ENCODE measurements at places on chromosomes 12 and 14. TPM values are rescaled to one million over a fixed set of nuclear protein-coding genes. Genes with fewer than 3 reads are reported as not detected.
A peak's percentile ranks its signal among the peaks of the same experiment; 100 is the strongest.

Gene RNASE1
- total RNA-seq = not detected

Gene GALNT8
- not detected for total RNA-seq

Gene PTPN6
- 0.36 TPM for total RNA-seq

Gene SRRM4
- total RNA-seq = not detected

Gene GPR135
- total RNA-seq = 5.1 TPM

Gene SART3
- 39.8 TPM for total RNA-seq

- no peak for DNase-seq
Measured at GRCh38 chr14:25607192-25607591, 557.2 kb upstream of the STXBP6 start.

GRCh38 chr12:80986224-80986623 lies 48.5 kb upstream of the LIN7A start:
- no peak for DNase-seq

- DNase-seq = no peak
Measured at GRCh38 chr14:65330416-65330815, 82.1 kb upstream of the FUT8 start.

- peak; percentile 31 for DNase-seq
Measured at GRCh38 chr14:75262641-75263040, 16.0 kb upstream of the FOS start.

GRCh38 chr14:23657959-23658470 lies 21.9 kb downstream of the DHRS2 start:
- no peak for DNase-seq

DNA sequence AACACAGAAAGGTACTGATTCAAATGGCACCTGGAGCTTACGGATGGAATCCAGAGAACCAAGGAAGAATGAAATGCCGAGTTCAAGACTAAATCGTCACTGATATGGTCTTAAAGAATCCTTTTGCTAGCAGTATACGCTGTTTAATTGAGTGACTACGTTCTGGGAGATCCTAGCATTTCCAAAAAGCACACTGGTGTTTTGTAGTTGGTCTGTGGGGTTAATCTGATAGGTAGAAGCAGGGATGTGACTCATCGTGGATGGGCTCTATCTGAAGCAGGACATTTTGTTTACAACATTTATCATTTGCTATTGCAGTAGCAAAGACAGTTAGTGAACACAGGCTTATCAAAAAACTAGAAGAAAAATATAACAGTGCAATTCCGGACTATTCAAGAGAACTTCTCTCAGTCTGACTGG lies 169.2 kb upstream of the HMGA2 start:
- no peak for DNase-seq

DNA sequence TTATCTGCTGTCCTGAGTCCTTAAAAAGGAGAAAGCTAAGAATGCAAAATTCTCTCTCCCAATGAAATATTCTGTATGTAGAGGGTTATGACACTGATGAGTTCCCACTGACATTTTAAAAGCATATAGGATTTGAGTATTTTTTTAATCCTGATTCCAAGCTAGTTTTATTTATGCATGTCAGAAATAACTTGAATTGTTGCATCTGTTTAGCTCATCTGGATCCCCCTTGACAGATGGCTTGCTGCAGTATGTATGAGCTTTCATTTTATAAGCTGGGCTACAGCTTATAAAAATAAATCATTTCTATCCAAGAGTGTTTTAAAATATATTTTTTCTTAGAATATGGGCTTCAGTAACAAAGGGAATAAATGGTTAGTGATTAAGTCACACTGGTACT lies 495.3 kb downstream of the NELL2 start:
- no peak for DNase-seq

GRCh38 chr14:73741876-73742519 lies 27.8 kb upstream of the PNMA1 start:
- DNase-seq = peak; percentile 68

GRCh38 chr12:126156806-126157574 lies 1091.8 kb downstream of the AACS start:
- no peak for DNase-seq

DNA sequence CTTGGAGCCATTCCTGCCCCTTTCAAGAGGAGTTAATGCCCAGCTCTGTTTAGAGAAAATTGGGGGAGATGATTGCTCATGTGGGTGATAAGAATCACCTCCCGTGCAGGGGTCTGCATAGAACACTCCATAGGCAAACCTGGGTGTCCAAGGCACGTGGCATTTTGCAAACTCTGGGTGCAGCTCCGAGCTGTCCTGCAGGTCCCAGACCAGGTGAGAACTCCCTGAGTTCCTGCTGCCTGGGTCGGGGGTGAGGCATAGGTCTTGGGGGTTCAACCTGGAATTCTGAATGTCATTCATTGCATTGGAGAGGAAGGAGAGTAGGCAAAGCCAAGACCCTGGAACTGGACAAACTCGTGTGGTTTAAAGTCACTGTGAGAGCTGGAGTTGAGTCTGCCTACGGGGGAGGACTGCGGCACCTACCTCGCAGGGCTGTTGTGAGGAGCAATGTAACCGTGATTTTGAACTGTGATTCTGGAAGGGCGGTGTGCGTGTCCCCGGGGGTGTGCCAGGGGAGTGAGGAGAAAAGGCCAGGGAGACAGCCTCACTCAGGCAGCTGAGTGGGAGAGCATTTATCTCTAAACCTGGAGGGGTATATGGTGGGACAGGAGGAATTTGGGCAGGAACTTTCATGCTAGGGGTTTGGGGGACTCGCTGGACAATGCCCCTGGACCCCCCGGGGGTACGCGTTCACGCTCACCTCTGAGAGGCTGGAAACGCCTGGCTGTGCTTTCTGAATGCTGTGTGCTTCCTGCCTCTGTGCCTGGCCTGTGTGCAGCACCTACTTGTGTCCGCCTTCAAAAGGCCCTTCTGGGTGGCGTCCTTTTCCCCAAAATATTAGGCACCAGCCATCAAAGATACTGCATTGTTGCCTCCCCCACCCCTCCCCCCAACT lies 30.4 kb downstream of the MEG3 start:
- peak; percentile 57 for DNase-seq
